Heart right ventricle (tissue), 16 donors: ENCODE measurements at places on chromosomes 12 and 14.

GRCh38 chr12:41162461-41162860 lies 25.7 kb upstream of the PDZRN4 start:
- DNase-seq: no peak

GRCh38 chr12:131776237-131776889 lies 51.8 kb upstream of the MMP17 start:
- DNase-seq: no peak

DNA sequence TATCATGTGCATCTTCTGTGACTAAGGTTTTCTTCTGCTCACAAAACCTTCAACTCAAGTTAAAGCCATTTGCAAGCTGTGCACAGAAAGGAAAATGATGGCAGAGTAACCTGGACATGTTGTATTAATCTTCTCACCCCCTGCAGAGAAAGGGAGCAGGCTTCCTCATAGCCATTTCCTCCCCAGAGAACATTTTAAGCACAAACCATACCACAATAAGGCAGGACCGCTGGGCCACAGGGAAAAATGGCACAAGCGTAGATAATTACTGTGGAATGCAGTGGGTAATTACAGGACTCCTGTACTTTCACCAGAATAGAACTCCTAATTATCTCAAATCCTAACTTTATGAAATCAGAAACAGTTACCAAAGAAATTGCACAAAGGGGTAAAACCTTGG lies 215.7 kb downstream of the KIF21A start:
- no peak for DNase-seq

GRCh38 chr14:69101331-69101826 lies 51.5 kb downstream of the DCAF5 start:
- no peak for DNase-seq

DNA sequence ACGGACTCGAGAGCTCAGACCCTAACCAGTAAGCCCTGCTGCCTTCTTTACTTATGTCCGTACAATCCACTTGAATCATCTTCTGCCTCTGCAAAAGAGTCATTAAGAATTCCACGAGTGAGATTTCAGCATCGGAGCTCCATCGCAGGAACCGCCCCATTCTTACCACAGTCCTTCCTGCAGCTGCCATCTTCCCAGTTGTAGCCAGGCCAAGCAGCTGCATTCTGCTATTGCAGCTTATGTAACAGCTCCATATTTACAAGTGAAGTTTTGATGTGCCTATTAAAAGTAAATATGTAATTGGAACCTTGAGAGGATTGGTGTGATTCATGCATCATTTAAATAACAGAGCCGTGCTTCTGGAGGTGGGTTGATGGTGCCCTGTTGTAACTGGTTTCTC lies 157.4 kb downstream of the KICS2 start:
- no peak for DNase-seq

DNA sequence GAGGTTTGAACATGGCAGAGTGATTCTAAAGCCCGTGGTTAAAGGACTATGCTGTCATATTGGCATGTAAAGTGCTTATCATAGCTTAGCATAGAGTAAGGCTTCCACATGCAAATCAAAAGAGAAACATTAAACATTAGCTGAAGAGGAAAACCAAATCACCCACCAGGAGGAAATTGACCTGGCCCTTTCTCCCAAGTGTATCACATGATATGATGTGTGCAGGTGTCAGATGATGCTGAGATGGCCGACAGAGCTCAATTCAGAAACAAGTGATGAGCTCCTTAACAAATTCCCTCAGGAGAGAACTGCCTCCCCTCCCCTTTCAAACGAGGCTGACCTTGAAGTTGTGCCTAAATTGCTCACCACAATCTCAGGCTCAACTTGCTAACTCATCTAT lies 217.1 kb upstream of the BTG1 start:
- DNase-seq: no peak

GRCh38 chr14:64764641-64765520 lies 60.7 kb downstream of the PLEKHG3 start:
- peak; percentile 77 for DNase-seq
